Dorsolateral prefrontal cortex (tissue), 122 donors: ENCODE measurements at places on chromosomes 12 and 14. TPM values are rescaled to one million over a fixed set of nuclear protein-coding genes. Genes with fewer than 3 reads are reported as not detected.

- no peak for DNase-seq
Observed at GRCh38 chr14:86574051-86574777, 1044.3 kb downstream of the FLRT2 start.

GRCh38 chr14:75807667-75808360 is 146.8 kb downstream of the TTLL5 start:
- DNase-seq, result no peak

GRCh38 chr12:116539905-116540482 is 19.2 kb upstream of the MAP1LC3B2 start:
- peak; percentile 64 for DNase-seq

DNA sequence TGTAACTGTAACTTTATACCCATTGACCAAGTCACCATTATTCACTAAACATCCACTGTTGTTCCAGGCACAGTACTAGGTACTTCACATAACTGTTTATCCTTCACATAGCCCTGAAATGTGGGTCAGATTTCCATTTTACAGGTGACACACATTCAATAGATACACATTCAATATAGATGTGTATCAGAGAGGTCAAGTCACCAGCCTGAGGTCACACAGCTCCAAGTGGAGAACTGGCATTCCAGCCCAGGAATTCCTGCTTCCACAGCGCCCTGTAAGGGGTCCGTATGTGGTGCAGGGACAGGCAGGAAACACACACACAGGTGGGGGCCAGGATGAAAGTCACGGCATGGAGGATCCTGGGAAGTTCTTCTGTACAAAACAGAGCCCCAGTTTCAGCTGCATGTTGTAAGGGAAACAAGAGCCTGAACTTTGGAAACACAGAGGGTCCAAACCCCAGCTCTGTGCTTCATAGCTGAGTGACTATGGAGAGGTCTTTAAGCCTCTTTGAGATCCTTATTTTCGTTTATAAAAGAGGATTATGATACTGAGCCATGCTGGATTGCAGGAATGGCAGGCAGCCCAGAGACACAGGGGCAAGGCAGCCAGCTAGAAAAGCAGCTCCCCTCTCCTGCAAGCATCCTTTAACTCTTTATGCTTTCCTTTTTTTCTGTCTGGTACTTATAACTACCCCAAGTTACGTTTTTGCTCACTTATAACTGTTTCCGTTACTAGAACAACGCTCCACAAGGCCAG is 50.3 kb upstream of the DICER1 start:
- DNase-seq, result no peak

DNA sequence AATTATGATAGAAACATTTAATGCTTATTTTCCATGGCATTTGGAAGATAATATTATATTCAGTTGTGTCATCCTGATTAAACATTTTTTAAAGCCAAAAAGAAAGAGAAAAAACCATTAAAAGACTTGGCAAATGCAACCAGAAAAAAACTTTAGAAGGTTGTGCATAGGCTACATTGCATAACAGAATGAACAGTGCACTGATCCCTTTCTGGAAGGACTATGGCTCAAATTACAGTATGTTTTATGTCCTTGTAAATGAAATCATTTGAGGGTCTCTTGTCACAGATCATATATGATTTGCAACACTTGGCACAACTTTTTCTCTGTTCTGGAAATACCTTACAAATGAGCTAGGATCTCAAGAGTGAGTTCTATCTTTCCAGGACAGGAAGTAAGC is 275.2 kb upstream of the FLRT2 start:
- DNase-seq, result no peak

- no peak for DNase-seq
Observed at GRCh38 chr12:106801830-106802533, 27.5 kb downstream of the RIC8B start.

DNA sequence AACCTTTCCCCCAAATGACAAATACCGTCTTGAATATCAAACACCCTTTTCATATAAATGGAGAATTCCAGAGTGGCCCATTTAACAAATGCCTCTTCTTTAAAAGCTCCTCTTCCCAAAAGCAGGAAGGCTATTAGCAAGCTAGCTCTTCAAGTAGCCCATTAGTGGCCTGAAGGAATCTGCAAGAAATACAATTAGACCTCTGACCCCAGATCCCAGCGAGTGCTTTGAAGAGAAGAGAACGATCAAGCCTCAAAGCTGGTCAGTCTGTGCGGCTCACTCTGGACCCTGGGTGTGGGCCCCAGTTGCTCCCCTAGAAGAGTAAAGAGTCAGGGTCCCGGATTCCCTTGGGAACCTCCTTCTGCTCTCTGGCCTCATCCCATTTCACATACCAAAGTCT is 325.6 kb downstream of the NUAK1 start:
- DNase-seq, result no peak

DNA sequence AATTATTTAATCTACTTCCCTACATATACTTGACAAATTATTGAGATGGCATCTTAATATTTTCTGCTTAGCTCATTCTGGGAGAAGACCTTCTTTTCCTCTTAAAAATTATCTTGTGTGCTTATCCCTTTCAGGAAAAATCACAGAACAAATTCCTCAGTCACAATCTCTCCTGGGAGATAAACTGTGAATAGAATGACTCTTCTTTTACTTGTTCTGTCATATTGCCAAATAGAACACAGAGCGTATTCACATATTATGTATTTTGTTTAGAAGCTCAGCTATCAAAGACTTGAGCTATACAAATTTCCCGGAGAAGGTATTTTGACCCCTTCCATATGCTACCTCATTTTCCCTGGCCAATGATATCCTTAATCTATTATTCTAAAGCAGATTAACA is 146.7 kb downstream of the TMEM117 start:
- DNase-seq, result no peak

DNA sequence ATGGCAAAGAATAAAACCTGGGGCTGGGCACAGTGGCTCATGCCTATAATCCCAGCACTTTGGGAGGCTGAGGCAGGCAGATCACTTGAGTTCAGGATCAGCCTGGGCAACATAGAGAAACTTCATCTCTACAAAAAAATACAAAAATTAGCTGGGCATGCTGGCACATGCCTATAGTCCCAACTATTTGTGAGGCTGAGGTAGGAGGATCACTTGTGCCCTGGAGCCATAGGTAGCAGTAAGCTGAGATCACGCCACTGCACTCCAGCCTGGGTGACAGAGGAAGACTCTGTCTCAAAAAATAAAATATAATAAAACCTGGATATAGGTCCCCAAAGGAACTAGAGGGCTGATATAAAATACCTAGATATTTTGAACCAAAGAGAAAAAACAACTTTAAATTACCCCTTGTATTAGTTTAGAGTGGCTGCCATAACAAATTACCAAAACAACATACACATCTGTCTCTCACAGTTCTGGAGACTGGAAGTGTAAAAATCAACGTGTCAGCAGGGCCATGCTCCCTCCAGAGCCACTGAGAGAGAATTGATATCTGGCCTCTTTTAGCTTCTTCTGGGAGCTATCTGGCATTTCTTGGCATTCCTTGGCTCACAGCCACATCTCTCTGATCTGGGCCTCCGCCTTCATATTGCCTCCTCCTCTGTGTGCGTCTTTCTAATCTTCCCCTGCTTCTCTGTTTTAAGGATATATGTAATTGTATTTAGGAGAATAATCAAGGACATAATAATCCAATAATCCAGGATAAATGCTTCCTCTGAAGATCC is 47.9 kb upstream of the ATF7IP start:
- no peak for DNase-seq

- no peak for DNase-seq
Observed at GRCh38 chr12:65560286-65560685, 264.0 kb upstream of the HMGA2 start.

GRCh38 chr14:60346706-60347105 is 97.7 kb downstream of the PPM1A start:
- no peak for DNase-seq

- DNase-seq, result no peak
Observed at GRCh38 chr14:28468191-28469151, 298.1 kb upstream of the FOXG1 start.

DNA sequence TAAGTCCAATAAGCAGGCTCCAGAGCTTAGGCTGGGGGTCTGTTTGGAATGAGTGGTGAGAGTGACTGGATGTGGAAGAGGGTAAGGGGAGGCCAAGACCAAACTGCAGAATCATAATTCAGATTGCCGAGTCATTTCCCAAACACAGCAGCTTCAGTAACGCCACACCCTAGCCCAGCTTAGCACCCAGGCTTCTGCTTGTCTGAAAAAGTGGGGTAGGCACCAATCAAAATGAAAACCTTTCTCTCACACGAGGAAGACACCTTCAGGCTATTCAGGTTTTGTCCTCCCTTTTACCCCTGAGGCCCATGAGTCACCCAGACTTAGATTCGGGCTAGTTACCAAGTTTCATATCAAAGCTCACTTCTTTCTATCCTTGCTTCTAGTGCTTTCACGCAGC is 306.1 kb downstream of the DAD1 start:
- no peak for DNase-seq

DNA sequence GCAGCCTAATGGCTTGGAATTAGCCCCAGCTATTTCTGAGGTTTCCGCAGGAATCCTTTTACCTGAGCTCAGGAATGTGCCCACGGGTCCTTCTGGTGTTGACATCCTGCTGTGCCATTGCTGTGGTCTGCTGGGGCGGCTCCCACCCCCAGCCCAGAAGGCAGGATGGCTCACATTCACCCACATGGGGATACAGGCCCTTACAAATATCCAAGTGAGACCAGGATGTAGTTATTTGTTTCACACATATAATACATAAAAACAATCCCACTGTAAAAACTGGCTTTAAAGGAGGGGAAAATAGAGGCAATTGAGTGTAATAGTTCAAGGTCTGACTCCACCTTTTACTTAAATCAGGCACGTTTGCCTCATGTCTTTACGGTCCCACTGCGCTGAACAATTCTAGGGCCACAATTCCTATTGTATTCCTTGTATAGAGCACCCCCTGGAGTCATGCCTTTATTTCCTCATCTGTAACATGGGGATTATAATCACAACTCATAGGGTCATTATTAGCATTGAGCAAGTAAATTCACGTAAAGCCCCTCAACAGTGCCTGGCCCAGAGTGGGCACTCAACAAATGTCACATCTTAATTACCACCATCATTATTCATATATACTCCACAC is 57.2 kb upstream of the FICD start:
- no peak for DNase-seq

- no peak for DNase-seq
Observed at GRCh38 chr12:2372735-2373134, 319.9 kb downstream of the CACNA1C start.

DNA sequence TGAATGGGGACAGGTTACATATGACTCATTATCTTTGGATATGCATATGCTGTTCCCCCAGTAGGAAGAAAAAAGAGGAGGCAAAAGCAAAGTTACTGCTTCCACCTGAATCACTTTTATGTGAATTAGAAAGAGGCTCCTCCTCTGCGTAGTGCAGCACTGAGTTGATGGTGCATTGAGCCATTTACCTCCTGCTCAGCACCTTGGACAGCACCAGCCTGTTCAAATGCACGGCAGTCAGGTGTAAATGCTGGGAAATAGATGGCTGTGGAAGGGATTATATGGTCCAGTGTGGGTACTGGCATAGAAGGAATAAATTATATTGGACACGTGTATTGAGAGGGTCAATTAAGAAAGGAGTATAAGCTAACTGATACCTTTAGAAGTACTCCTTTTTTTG is 541.9 kb upstream of the SEL1L start:
- DNase-seq, result no peak

GRCh38 chr14:91323671-91324605 is 79.4 kb upstream of the GPR68 start:
- peak; percentile 90 for DNase-seq

- no peak for DNase-seq
Observed at GRCh38 chr12:130868412-130868811, 3.5 kb upstream of the RAN start.

DNA sequence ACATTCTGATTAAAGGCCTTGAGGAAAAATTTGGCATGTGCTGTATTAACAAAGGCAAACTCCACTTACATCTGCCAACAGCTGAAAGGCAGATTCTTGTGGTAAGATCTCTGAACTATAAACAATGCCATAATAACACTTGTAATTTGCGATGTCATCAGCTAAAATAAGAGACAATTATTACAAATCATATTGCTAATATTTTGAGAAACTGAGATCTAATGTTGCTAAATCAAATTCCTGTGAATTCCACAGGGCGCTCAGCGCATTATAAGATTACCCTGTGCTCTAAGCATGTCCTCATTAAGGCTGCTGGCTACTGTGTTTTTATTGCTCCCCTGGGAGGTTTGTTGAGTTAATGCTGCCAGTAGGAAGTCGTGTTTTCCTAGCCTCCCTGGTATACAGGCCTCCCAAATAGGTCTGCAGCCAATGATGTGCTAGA is 244.8 kb downstream of the DACT1 start:
- DNase-seq, result no peak

DNA sequence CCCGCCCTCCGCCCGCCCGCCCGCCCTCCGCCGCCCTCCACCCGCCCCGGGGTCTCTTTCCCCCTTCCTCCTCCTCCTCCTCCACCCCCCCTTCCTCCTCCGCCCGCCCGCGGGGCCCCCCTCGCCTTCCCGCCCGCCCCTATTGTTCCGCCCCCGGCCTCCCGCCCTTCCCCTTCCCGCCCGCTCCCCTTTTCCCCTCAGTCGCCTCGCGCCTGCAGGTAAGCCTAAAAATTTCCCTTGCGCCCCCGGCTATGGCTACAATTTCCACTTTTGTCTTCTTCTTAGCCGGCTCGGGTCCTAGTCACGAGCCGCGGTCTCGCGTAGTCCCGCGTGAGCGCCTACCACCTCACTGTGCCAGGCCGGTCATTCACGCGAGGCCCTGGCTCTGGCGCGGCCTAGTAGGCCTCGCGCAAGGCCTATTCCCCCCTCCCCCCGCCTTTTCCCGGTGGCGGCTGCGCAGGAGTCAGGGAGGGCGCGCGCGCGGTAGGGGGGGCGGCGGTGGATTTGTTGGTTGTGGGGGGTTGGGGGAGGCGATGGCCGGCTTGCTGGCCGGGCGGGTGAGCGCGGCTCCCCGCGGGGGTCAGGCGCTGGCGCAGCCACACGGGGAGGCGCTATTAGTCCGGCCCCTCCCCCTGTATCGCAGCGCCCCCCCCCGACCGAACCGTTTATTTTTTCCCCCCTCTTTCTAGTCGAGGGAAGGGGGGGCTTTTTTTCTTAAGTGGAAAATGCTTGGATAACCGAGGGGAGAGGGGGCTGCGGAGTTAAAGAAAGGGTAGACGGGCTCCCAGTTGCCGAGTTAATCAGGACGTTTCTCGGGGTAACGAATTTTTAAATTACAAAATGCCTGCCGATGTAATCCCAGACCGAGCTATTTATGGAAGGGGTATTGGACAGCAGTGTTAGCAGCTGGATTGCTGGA is 516 bp downstream of the PCBP2 start:
- DNase-seq, result peak; percentile 82

DNA sequence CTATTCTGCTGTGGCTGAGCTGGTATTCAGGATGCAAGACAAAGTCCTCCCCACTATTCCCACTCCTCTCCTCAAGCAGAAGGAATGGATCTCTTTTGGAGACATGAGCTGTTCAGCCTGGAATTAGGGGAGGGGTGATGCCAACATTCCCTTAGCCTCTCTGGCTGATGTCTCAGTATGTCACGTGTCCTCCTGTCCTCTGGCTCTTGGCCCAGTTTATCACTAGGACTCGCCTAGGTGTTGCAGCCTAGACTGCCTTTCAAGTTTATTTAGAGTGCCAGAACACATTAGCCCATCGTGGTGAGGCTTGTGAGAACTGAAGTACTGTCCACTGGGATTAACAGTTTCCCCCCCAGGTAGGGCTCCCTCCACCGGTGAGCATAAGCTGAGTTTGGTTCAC is 239.9 kb upstream of the MIS18BP1 start:
- DNase-seq, result no peak

- no peak for DNase-seq
Observed at GRCh38 chr12:100267603-100268281, 765 bp downstream of the SCYL2 start.

Gene PTHLH
- total RNA-seq, result 2.6 TPM

Gene SELPLG
- total RNA-seq, result 12.0 TPM

Gene HRK
- total RNA-seq, result 2.0 TPM

Gene CD163
- total RNA-seq, result 2.6 TPM

Gene PEBP1
- 644 TPM for total RNA-seq

Gene AQP6
- total RNA-seq, result 1.4 TPM

Gene CACNA1C
- 90.6 TPM for total RNA-seq

Gene OLR1
- total RNA-seq, result 5.3 TPM
